ENCODE measurements at places on chromosomes 7 and 10.

GRCh38 chr10:30398788-30399187 lies 35.2 kb upstream of the MAP3K8 start:
- no peak for DNase-seq

DNA sequence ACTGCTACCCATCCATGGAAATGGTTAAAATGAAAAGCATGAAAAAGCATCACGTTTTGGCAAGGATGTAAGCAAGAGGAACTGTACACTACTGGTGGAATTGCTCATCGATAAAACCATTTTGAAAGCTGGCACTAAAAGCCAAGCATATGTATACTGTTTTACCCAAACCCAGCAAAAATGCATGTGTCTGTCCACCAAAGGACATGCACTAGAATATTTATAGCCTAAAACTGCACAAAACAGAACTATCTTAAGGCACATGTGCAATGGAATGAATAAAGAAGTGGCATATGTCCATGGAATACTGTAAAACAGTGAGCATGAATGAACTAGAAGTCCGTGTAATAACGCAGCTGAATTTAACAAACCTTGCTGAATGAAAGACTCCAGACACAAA lies 22.9 kb downstream of the RBAK start:
- no peak for DNase-seq

DNA sequence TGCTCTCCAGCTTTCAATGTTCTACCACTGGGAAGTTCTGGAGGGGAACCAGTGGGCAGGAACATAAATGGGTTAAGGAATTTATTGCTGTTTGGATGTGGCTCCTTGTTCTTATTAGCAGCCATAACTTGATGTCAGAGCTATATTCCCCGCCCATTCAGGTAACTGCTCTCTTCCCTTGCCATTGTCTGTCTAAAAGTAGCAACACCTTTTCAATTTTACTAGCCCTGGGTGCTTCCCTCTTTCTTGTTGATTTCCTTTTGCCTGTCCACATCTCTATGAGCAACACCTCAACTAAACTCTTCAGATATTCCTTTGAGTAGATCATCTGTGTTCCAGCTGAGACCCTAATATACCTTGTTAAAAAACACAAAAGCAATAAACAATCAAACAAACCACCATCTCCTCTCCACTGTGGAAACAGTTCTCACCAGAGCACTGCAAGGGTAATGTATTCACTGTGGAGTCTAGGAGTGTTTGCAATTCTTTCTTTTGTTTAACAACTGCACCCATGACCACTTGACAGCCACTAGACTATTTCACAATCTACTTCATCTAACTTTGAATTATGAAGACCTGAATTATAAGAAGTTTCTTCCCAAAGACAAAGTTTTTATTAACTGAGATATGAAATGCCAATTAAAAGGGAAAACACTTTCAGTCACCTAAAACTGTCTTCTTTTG lies 436.7 kb downstream of the IPMK start:
- DNase-seq = no peak

DNA sequence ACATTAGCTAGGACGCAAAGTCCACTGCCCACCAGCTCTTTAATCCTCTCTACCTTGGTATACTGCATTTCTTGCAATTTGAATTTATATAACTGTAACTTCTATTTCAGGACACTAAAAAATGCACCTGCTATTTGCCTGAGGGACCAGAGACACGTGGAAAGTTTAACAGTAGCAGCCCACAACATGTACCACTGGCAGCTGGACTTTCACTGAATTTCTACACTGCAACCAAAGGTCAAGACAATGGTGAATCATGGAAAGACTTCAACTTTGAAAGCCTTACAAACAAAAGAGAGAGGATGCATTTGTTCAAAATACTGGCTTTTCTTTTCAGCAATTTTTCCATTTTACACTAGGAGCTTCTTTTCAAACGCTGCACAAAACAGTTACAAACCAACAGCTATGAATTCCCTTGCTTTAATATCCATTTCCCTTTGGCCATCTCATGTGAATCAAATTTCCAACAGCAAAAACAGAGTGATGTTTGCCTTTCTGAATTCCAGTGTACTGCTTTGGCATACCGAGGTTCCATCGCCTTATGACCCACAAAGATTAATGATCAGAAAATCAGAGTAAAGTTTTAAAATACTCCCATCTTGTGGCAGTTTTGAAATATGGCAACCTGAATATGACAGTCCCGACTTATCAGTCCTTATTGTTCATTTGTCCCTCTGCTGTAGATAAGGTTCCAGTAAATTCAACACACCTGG lies 29.9 kb upstream of the HNRNPH3 start:
- DNase-seq = no peak

DNA sequence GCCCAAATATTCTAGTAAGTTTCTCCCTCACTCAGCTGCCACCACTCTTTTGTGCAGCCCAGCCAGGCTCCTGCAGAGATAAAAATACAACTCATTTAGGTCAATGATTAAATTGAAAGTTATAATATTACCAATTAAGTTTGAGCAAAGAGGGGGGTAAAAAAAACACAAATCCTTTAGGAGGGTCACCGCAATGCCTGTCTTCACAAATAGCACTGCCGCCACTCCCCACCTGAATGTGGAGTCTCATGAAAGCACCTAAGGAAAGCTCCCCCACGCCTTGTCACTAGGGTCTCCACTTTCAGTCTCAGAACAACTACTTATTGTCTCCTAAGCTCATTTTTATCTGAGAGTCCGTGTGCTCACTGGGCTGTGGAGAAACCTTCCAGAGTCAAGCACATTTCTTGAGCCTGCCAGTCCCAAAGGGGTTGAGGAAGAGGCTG lies 148.7 kb downstream of the FGFR2 start:
- no peak for DNase-seq

All from activated T-helper 9 cell treated with anti-CD3 and anti-CD28 coated beads, Interleukin-2, amount 50 U/mL, for 16 hours (primary cell).